ENCODE measurements at places on chromosomes 7 and 10. TPM values are rescaled to one million over a fixed set of nuclear protein-coding genes. Genes with fewer than 3 reads are reported as not detected.

IQCE gene
- 3.5 TPM for polyA plus RNA-seq

GARIN1A gene
- 0.70 TPM for polyA plus RNA-seq

FAM13C gene
- polyA plus RNA-seq = not detected

ASB4 gene
- not detected for polyA plus RNA-seq

HTR7 gene
- 0.16 TPM for polyA plus RNA-seq

ACBD7 gene
- polyA plus RNA-seq = 0.35 TPM

VWC2 gene
- not detected for polyA plus RNA-seq
